Hindlimb muscle (tissue), 1 donor: ENCODE measurements at places on chromosomes 11 and 22.
A peak's percentile ranks its signal among the peaks of the same experiment; 100 is the strongest.

DNA sequence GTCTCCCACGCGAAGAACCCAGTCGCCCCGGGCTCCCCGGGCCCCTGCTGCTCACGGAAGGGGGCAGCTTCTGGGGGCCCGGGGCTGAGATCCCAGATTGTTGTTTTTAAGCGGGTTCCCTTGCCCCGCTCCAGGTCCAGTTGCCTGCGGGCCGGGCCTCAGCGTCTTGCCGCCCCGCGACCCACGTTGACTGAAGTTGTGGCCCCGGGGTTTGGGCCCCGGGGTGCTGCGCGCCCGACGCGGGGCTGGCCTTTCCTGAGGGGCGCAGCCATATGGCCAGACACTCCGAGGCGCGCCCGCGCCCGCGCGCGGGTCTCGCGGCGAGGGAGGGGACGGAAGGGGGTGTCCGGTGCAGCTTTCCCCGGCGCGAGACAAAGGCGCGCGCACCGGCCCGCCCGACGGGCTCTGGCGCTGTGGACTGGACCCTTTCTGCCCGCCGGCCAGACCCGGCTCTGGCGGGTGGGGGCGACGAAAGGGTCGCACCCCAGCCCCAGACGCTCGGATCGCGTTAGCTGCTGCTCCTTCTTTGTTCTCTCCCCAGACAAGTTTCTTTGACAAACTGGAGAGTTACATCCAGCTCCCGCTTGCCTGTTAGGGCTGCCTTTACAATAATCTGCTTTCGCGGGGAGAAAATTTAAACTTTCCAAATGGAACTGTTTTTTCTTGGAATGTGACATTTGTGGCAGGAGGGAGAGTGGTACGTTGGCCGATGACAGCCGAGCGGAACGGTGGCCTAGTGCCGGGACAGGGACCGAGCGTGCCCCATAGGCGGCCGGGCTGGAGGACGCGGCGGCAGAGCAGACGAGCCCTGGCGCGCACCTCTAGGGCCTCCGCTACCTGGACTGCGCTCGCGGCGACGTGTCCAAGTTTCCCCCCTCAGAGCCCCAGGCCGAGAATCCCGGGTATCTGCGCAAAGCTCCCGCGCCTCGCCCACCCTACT lies 716 bp downstream of the AMOTL1 start:
- DNase-seq, result peak; percentile 80

- DNase-seq, result no peak
These were observed 704.2 kb upstream of the TENM4 start for GRCh38 chr11:80144897-80145594.

GRCh38 chr11:14537134-14537599 lies 17.0 kb upstream of the PSMA1 start:
- DNase-seq, result peak; percentile 12

- no peak for DNase-seq
These were observed 343.1 kb upstream of the SYN3 start for GRCh38 chr22:33401291-33401690.

DNA sequence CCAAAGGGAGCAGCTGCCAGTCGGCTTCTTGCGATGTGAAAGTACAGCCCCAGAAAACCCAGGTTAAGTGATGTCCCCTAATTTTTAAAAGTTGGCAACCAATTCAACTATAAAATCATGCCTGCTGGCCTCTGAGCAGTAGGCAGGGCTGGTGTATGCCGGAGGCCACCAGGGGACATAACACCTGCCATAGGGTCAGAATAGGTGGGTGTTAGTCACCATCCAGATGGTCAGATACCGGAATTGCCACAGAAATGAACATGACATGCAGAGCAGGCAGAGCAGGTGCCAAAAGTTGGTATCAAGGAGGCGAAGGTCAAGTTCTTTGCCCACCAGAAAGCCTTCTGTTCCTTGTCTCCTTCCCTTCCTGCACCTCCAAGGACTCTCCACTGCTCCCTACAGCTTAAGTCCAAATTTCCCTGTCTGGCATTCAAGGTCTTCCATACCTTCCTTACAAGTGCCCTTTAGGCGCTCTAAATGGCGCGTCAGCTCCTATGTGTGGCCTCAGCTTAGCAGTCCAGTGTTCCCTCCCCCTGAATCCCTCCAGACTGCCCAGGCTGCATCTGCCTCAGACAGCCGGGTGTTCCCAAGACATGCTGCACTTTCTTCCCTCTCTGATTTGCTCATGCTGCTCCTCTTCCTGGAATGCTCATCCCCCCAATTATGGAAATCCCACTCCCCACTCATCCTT lies 45.1 kb downstream of the PTPRJ start:
- no peak for DNase-seq

GRCh38 chr11:5307256-5308019 lies 5.7 kb upstream of the OR51B4 start:
- DNase-seq, result no peak

- DNase-seq, result no peak
These were observed 22.4 kb downstream of the PANX1 start for GRCh38 chr11:94150704-94151685.

DNA sequence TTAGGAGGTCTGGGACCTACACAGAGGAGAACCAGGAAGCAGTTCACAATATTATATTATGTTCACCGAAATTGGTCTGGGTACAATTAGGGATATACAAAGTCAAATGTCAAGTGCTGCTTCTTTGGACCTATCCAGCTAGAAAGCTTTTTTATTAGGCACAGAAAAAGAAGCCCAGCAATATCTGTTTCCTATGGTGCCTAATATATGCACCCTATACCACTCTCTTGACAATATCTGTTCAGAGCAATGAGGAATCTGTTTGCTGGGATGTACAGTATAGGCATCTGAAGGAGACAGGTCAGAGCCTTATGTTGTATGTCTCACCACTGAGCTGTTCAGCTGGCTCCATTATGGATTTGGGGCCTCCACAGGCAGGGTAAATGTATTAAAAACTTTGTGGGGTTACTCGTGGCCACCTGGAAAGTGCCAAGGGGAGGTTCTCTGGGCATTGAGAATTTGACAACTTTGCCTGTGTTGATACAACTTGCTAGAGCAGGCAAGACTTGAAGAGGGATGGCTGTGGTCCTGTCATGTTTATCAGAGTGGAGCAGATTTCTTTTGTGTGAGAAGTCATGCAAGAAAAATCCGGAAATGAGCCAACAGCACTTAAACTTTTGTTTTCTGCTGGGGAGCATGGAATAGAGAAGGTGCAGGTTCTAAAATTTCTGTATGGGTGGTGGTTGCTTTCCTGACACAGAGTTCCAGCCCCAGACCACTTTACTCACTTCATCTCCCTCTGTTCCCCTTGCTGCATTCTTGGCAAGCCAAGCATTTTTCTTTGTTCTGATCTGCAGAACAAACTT lies 10.1 kb downstream of the STIM1 start:
- DNase-seq, result no peak

DNA sequence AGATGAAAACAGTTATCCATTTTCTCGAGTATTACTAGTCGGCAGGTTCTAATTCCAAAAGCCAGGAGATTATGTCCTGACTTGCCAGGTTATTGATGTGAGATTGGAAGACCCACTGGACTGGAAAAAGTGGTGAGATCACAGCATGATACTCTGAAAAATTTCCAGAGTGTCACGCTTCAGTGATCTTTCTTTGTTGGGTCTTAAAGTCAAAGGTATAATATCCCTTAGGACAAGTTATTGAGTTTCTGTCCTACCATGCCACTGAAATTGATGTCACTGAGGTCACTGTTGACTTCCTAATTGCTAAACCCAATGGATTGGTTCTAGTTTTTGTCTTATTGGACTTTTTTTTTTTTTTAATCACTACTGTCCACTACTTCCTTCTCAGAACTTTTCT lies 104.5 kb upstream of the GRAMD1B start:
- no peak for DNase-seq

DNA sequence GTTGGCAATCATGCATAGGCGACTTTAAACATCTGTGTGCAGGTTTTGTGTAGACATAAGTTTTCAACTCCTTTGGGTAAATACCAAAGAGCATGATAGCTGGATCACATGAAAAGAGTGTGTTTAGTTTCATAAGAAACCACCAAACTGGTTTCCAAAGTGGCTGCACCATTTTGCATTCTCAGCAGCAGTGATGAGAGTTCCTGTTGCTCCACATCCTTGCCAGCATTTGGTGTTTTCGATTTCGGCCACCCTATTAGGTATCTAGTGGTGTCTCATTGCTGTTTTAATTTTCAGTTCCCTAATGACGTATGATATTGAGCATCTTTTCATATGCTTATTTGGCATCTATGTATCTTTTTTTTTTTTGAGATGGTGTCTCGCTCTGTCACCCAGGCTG lies 62.8 kb upstream of the CCND1 start:
- DNase-seq, result no peak
